ENCODE measurements at places on chromosomes 3 and 15. TPM values are rescaled to one million over a fixed set of nuclear protein-coding genes. Genes with fewer than 3 reads are reported as not detected.
A peak's percentile ranks its signal among the peaks of the same experiment; 100 is the strongest.

DNA sequence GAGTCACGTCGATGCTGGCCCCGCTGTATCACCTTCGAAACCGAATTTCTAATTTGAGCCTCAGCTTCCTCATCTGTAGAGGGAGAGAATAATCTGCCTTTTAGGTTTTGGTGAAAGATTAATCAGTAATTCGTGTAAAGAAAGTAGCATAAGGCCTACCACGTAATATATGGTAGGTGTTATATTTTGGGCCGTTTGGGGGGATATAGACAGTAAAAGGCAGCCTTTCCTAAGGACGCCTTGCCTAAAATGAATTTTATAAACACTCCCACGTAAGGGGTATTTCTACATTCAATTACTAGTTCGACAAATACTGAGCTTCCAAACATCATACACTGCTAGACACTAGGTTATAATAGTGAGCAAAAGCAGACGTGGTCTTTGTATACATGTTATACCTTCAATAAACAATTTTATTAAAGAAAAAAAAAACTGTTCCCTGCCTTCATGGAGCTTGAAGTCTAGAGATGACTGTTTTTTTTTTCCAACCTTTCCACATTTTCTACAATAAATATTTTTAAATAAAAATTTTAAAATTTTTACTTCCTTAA is 737 bp downstream of the JAGN1 start:
- DNase-seq = no peak

GRCh38 chr15:84391191-84391590 is 155.6 kb downstream of the GOLGA6L4 start:
- DNase-seq = no peak

DNA sequence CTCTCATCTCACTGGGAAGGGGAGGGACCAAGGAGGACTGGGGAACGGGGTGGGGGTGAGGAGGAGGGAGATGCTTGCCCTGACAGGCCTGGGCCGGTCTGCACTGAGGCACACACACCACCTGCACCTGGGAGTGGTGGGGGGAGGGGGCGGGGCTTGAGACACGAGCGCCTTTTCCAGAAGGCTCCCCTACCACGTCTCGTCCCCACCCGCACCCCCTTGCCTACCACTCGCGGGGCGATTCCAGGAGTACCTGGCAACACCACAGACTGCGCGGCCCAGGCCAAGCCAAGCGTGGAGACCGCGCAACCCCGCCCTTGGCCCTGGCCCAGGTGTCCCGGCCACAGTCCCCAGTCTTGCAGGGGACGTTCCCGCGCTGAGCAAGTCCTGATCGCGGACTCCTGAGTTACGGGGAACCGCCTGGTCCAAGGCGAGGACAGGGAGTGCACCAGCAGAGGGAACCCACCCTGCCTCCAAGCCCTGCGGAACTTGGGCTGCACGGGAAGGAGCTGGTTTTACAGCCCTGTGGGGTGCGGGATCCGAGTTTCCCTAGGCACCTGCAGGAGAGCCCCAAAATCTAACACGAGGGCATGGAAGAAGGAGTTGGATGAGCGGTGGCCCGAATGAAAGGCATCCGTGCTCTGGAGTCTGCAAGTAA is 68.1 kb upstream of the SH3GL3 start:
- no peak for DNase-seq

GRCh38 chr3:94693997-94694640 is 631.3 kb downstream of the NSUN3 start:
- no peak for DNase-seq

DNA sequence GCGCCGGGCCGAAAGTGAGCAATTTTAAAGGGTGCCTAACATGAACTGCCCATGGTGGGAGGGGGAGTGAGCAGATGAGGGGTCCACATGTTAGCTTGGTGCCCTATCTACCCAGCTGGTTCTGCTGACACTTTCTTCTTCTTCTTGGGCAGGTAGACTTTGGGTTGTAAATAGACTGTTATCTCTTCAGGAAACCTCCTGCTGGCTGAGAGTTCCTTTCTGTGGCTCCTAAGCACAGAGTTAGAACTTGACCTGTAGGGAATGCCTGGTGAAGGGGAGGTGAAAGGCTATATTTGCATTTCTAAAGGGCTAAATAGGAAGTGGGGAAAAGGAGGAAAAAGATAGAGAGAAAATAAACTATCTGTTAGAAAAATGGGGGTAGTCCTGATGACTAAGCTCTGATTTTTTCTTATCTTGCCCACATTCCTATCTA is 521.4 kb upstream of the TGFBR2 start:
- DNase-seq = no peak

GRCh38 chr3:12724794-12725193 is 34.3 kb downstream of the TMEM40 start:
- DNase-seq = no peak

- peak; percentile 85 for DNase-seq
Observed at GRCh38 chr15:40367686-40368611, 9.9 kb downstream of the DISP2 start.

DNA sequence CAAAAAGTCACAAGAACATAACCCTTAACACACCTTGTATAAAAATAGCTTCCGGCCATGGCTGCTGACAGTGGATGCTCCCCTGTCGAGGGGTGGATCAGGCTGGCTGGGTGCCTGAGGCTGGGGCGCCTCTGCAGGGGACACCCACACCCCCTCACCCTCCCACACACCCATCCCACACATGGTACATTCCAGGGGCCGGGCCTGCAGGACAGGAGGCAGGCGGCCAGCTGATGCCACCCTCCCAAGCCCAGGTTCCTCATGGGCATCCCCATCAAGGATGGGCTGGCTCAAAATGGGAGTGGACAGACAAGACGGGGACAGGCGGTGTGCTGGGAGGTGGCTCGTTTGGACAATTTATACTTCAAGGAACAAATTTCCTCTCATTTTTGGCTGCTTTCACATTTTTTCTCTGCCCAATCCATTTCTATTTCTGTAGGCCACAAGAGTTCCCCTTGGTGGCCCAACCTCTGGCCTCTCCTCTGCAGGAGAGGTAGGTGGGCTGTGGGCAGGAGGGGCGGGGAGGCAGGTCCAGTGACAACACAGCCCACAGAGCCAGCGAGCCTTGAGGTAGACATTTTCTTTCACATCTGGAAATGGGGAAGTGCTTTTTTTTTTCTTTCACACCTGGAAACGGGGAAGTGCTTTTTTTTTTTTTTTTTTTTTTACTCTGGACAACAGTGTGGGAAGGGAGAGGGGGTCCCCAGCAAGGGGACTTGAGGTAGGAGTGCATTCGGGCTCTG is 23.3 kb downstream of the RNU5B-1 start:
- DNase-seq = no peak

DNA sequence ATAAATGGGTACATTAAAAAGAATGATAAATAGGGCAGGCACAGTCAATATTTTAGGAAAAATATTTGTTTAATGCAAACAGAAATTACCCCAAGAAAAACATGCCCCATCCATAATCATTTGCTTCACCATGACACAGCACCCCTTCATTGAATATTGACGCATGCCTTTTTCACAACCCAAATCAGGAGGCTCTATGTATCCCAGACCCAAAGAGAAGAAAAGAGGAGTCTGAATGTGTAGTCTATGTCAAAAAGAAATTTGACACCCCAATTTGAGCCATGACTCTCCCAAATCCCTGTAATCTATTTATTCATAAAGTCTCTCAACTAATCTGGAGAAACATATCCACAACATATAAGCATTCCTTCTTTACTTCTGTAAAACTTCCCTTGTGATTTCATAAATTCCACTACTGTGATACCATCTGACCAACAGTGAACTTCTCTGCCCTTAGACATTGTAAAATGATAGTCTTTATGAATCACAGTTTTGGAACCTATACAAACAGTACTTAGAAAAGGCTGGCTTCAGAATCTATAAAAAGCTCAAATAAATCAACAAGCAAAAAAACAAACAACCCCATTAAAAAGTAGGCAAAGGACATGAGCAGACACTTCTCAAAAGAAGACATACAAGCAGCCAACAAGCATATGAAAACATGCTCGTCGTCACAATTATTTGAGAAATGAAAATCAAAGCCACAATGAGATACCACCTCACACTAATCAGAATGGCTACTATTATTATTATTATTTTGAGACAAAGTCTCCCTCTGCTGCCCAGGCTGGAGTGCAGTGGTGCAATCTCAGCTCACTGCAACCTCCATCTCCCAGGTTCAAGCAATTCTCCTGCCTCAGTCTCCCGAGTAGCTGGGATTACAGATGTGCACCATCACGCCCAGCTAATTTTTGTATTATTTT is 53.4 kb upstream of the XRN1 start:
- peak; percentile 95 for DNase-seq

DNA sequence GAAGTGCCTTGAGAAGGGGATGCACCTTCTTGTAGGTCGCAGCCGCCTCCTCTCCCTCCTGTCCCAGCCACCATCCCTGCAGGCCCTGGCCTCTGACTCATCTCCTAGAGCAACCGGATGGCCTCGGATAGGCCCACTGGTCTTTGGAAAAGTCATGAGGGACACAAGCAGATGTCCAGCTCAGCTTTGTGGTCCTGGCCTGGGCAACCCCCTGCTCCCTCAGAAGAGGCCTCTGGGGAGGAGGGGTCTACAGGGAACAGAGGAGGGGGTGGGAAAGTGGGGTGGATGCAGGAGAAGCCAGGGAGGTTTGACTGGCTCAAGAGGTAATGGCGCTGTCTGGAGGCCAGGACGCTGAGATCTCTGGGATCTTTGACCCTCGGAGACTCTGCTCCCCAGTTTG is 259.2 kb upstream of the TLE3 start:
- DNase-seq = no peak

- DNase-seq = no peak
Observed at GRCh38 chr15:58758141-58758540, 8.6 kb upstream of the ADAM10 start.

- no peak for DNase-seq
Observed at GRCh38 chr3:185151101-185151963, 1.5 kb downstream of the C3orf70 start.

- no peak for DNase-seq
Observed at GRCh38 chr3:151130428-151130827, 45.0 kb downstream of the MED12L start.

DNA sequence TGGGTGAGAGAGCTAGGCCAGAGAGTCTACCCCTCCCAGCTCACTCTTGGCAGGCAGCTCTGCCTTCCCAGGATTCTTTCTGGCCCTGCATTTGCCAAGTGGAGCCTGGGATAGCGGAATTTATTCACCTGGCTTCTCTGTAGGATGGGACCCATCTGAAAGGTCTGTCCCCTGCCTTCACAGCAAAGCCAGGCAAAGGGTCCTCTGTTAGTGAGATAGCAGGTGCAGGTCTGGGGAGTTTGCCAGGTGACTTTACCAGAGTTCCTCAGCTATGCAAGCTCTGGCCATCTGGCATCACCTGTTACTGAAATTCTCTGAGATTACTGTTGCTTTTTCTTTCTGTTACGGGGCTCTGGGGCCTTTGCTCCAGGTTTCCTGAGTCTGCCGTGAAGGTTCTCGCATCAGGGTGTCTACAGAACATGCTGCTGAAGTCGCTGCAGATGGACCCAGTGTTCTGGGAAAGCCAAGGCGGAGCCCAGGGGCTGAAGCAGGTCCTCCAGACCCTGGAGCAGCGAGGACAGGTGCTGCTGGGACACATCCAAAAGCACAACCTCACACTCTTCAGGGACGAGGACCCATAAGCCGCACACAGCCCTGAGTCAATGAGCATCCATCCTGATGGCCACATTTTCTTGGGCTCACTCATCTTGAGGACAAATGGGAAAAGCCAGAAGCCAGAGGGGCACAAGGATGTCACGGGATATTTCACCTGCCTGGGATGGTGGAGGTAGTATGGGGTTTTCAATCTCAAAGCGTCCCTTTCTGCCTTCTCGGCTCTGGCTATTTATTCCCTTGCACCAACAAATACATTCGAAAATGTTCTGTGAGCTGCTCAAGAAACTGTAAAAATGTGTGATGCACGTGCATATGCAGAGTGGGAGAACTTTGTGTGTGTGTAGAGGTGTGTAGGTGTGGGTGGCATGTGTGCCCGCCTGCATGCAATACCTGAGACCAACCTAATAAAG is 49.8 kb downstream of the POMGNT2 start:
- no peak for DNase-seq

GRCh38 chr15:95989392-95989791 is 341.1 kb upstream of the NR2F2 start:
- no peak for DNase-seq

DNA sequence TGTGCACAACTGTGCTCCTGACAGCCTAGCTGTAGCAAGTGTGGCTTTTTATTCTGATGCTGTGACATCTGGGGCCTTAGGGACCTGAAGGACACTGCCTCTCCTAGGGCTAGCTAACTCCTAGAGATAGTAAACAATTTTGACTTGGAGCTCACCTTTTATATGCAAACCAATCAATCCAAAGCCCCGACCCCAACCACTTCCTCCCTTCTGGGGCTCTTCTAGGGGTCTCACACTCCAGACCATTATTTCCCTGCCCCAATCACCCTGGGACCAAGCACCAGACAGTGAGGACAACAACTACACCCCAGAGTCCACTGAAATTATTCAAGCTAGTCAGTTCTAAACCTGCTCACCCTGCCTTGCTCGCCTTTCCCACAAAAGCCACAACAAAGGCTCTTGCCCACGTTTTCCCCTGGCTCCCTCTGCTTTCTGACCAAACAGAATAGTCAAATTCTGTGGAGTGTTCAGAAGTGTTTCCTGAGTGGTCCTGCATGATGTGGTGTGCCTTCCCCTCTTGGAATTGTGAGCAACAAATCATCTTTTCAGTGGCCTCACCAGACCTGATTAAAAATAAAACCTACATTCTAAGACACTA is 84.2 kb upstream of the WNT5A start:
- no peak for DNase-seq

GRCh38 chr3:32457971-32458471 is 44.6 kb downstream of the CMTM6 start:
- no peak for DNase-seq

DNA sequence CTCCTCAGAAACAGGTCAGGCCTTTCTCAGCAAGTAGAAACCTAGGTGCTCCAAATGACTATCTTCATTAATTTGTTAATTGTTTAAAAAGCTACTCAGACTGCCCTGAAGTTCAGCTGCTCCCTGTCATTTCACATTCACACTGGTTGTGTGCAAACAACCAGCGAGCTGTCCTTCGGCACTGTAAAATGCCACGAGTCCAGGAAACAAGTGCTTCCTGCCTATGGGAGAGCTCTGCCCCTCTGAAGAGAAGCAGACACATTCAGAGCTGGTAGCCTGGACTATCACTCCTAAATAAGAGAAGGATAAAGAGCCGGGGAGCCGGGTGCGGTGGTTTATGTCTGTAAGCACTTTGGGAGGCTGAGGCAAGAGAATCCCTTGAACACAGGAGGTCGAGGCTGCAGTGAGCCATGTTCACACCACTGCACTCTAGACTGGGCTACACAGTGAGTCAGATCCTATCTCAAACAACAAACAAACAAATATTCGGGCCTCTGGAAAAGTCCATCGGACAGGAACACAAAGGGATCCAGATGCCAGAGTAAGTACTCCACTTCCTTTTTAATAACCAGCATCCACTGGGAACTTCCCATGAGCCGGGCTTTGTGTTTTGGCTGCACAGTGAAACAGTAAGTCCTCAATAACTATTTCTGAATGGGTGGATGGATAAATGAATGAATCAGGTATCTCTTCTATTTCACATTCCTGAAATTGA is 114.4 kb upstream of the WNT5A start:
- DNase-seq = no peak

Gene RASL12
- not detected for total RNA-seq

Gene NPAP1
- not detected for total RNA-seq

Gene TRAT1
- total RNA-seq = not detected

Gene TRIM69
- total RNA-seq = 7.2 TPM

Gene AQP9
- not detected for total RNA-seq

Gene SPINT1
- 0.15 TPM for total RNA-seq

Gene CHRNA5
- total RNA-seq = 1.5 TPM

Gene C3orf49
- total RNA-seq = not detected

Gene ESYT3
- total RNA-seq = 0.05 TPM

Gene CHRNA3
- total RNA-seq = not detected

Gene ALG1L2
- total RNA-seq = not detected

Gene PAK6
- total RNA-seq = not detected

Gene ABHD2
- total RNA-seq = 39.7 TPM

Gene CFAP91
- total RNA-seq = not detected

All from HFFc6 (cell line).